Stimulated activated CD8-positive, alpha-beta memory T cell treated with anti-CD3 and anti-CD28 coated beads, Interleukin-12 subunit alpha, Interleukin-12 subunit beta, amount 100 ng/mL, for 1 hour (primary cell): ENCODE measurements at places on chromosomes 4 and X.
A peak's percentile ranks its signal among the peaks of the same experiment; 100 is the strongest.

- DNase-seq: no peak
These were observed 166.7 kb downstream of the FAT4 start for GRCh38 chr4:125481334-125482045.

DNA sequence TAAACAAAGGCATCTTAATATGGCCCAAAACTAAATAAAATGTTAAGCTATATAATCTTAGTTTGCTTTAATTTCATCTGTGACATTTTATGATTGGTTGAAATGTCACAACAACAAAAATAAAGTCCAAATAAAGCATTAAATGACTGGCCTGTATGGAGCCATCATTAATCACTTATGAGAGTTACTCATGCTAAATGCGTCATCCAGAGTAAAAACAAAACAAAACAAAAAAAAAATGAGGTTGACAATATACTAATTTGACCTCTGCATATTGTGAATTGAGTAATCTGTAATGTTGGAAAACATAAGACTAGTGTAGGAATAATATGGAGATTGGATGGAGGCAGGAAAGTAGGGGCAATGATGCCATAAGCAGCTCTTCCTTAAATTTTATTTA, 139.7 kb downstream of the MAPK10 start:
- DNase-seq: no peak

DNA sequence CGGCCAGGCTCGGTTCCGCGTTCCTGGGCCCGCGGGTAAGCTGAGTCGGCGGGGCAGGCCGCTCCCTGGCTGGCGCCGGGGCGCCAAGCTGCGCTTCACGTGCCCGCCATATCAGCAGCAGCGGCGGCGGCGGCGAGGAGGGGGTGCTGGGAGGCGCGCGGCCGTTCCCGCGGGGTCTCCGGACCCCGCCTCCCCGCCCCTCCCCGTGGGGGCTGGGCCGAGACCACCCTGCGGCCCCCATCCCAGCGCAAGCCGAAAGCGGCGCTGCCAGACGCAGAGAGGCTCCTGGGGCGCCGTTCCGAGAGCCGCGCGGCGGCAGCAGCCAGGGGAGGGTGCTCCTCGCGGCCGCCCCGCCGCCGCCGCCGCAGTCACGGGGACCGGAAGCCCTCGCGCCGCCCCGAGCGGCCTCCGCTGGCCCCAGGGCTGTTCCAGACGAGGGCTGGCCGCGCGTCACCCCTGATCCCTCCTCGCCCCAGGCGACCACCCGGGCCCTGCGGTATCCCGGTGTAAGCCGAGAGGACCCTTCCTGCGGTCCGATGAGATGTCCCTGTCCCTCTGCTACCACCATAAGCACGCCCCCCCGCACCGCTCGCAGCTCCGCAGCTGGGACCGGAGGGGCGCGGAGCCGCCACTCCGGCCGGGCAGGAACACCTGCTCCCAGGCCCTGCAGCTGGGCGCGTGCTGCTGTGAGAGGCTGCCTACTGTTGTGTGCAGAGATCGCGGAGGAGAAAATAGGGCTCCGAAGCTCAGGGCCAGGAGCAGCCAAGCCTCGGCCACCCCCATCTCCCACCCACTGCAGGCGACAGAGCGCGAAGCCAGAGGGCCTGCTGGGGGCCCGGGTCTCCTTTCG, 7.5 kb upstream of the BCOR start:
- DNase-seq: no peak

GRCh38 chrX:152601848-152602616, 35.7 kb upstream of the GABRQ start:
- DNase-seq: no peak

- no peak for DNase-seq
These were observed 1165.8 kb upstream of the ADGRL3 start for GRCh38 chr4:60034361-60034760.

DNA sequence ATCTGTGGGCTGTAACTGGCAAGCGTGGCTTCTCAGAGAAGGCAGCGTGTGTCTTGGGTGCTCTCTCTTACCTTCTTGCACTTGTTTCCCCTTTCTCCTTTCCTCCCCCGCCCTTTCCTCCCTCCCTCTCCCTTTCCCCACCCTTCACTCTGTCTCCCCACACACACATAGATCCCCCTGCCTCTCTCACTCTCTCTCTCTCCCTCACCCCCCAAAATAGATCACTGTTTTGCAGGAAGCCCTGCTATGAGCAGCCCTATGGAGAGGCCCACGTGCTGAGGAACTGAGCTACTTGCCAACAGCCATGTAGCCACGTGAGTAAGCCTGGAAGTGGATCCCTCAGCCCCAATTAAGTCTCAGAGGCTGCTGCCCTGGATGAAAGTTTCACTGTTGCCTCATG, 4.3 kb upstream of the PNMA6E start:
- no peak for DNase-seq

GRCh38 chrX:1491851-1492349, 39.2 kb upstream of the ASMTL start:
- no peak for DNase-seq

- DNase-seq: no peak
These were observed 42.0 kb downstream of the MAP7D3 start for GRCh38 chrX:136209016-136209738.

- no peak for DNase-seq
These were observed 842.1 kb upstream of the HTR2C start for GRCh38 chrX:113741744-113742143.

DNA sequence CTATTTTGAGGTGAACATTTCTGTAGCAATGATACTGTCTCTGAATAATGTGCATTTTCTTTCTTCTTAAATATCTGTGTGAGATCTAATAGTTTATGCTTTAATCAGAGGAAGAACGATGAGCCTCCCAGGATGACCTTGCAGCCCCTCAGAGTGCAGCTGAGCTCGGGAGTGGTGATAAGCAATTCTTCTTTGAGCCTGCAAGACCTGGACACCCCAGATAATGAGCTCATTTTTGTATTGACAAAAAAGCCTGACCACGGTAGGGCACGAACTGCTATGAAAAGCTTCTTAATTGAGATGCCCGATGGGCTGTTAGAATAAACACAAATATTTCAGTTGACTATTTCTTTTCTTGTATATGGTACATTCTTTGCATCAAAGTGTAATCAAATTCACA, 105.0 kb upstream of the ANXA3 start:
- no peak for DNase-seq

DNA sequence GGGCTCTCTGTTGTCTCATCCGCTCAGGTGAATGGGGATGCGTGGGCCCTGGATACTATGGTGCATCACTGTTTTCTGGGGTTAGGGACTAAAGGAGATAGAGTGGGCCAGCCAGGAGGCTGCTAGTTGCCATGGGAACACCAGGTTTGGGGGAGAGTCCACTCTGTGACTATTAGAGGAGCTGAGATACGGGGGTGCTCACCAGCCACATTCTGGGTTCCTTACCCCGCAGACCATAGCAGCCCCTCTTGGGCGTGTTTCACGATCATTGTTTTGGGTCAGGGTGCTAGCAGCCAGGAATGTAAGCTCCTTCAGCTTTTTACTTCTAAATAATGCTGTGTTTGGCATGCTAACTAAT, 4.6 kb downstream of the EFNB1 start:
- no peak for DNase-seq

GRCh38 chr4:38663801-38664705, at the start of gene KLF3:
Gene KLF3, plus strand, starts transcription at chr4:38664199. Its CDS starts 16,427 bp downstream, at chr4:38680626.
- peak; percentile 85 for DNase-seq

DNA sequence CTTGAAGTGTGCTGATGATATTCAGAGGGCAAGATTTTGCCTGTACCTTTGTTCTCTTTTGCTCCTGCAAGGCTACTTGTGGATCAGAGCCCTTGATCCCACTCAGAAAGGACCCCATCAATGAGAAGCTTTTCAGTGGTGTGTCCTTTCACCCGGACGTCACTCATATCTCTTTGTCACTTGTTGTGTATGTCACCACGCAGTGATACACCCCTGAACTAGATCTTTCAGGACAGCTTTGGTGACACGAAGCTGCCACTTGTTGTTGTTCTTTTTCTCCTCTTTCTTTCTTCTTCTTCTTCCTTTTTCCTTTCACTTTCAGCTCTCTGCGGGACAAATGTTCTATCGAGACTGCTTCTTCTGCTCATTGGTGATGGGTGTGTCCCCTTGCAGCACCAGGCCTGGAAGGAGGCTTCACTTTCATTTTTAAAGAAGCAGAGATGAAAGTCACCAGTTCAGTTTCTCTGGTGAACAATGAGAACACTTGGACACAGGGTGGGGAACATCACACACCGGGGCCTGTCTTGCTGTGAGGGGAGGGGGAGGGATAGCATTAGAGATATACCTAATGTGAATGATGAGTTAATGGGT, 83.6 kb downstream of the NBDY start:
- DNase-seq: no peak

- no peak for DNase-seq
These were observed 5.3 kb downstream of the FBXW7 start for GRCh38 chr4:152530600-152530999.

DNA sequence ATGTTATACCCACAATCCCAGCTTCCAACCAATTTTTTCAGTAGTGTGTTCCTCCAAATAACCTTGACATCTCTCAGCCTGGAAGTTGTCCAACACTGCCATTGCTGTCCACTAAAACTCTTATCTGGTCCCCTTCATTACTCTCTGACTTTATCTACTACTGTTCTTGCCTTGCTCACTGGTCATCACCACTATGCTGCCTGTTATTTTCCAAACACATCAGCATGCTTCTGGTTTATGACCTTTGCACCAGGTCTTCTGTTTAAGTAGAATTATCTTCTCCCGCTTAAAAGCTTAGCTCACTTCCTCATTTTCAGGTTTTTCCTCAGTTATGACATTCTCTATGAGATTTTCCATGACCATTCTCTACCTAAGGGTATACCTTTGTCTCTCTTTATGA, 5.5 kb downstream of the ELMOD2 start:
- no peak for DNase-seq

DNA sequence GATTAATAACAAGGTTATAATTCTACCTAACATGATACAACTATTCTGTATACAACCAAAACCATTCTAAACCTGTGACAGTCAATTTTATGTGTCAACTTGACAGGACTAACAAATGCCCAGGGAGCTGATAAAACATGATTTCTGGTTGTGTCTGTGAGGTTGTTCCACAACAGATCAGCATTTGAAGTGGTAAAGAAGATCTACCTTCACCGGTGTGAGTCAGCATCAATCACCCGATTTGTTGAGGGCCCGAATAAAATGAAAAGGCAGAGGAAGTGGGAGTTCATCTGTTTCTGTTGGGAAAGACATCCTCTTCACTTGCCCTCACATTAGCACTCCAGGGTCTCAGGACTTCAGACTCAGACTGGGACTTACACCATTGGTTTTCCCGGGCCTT, 187.9 kb downstream of the MAB21L2 start:
- DNase-seq: no peak

- no peak for DNase-seq
These were observed 87.6 kb upstream of the PLAC1 start for GRCh38 chrX:134745636-134746409.

DNA sequence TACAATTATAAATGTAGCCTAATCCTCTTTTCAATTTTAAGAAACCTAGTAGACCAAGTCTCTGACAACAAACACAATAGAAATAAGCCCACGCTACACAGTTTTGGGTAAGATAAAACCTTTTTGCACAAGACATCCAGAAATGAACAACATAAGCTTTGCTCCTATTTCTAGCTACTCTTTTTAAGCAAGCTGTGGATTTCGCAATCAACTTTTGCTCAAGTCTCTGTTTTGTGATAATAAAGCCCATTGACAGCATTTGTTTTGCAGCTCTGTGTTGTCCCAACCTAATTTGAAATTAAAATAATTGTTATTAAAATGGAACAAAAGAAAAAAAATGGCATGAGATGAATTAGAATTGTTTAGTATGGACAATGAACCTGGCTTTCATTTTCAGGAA, 287.9 kb upstream of the PUDP start:
- DNase-seq: no peak

GRCh38 chrX:65668377-65669310, 1.2 kb downstream of the MSN start:
- no peak for DNase-seq

DNA sequence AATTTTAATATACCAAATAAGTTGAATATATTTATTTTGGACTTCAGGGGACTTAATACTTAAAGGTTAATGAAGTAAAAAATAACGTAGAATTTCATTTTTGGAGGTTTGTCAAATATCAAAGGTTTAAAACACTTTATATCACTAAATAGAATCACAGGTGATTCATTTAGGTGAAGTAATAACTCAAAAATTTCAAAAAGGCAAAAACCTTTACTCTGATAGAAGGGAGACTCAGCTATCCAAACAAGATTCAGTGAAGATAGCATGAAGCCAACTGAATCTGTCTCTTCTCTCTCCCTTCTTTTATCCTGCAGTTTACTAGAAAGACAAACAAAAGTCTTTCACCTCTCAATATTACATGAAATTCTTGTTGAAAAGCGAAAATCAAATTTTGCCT, 110.2 kb upstream of the CYSLTR1 start:
- no peak for DNase-seq

- DNase-seq: no peak
These were observed 88.2 kb upstream of the USP9X start for GRCh38 chrX:40996886-40997530.

GRCh38 chr4:38967260-38968095, 64.7 kb downstream of the TMEM156 start:
- no peak for DNase-seq

DNA sequence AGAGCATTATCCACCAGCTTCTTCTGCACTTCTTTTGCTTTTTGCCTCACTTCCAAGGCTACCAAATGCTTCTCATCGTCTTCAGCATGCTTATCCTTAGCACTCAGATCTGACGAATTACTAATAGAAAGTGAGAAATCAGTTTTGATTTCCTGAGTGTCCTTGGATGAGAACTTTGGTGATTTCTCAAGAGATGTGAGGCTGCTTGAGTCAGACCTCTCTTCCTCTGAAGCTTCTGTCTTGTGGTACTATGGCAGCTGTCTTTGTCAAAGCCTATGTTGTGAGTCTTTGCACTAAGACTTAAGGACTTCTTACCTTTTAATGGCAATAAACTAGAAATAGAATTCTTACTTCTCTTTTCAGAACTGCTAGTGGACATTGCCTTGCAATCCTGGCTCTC, 169.9 kb downstream of the CPE start:
- DNase-seq: no peak

- DNase-seq: no peak
These were observed 2.6 kb downstream of the TMEM35A start for GRCh38 chrX:101081231-101081630.

- DNase-seq: no peak
These were observed 163.6 kb downstream of the ZNF674 start for GRCh38 chrX:46381630-46382029.

DNA sequence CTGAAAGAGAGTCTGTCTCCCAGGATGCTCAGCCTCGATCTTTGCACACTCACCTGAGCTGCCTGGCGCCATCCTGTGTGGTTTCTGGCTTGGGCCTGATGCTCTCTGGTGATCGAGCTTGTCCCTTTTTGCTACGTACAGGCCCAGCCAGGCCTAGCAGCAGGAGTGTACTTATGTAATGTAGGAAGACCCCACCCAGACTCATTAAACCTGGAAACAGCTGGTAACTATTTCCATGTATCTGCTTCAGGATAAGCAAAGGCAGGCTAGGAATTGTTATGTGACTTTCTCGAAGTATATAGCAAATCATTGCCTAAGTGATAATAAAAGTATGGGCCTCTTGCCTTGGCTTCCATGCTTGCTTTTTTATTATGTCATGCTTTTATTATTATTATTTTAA, 18.6 kb upstream of the ARSJ start:
- no peak for DNase-seq

- DNase-seq: no peak
These were observed 12.2 kb upstream of the MTMR1 start for GRCh38 chrX:150680974-150681373.
